ENCODE measurements at places on chromosomes 6 and 20.

DNA sequence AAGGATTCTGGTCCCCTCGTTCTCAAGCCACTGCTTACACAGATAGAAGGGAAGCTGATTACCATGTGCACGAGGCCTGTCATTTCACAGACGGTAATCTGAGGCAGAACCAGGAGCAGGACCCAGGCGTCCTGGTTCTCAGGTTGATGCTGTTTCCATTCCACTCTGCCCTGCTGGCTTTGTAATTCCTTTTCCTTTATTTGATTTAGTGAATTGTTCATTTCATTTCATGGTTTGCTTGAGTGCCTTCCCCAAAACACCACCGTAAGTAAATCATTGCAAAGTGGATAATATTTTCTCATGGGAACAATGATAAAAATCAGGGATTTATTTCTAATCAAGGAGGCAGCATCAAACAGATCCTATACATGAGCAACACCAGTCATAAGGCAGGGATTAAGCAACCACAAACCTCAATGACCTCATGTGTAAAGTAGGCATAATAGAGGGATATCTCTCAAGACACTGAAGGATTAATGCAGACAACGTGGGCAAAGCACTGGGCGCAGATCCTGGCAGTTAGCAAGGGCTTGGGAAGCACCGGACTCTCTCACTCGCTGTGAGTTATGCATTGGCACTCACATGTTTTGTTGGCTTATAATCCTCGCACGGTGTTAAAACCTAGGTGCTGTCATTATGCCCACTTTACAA, 229.5 kb upstream of the FOXQ1 start:
- no peak for DNase-seq

GRCh38 chr6:34792605-34793500, 970 bp downstream of the BLTP3A start:
- DNase-seq = peak; percentile 33

DNA sequence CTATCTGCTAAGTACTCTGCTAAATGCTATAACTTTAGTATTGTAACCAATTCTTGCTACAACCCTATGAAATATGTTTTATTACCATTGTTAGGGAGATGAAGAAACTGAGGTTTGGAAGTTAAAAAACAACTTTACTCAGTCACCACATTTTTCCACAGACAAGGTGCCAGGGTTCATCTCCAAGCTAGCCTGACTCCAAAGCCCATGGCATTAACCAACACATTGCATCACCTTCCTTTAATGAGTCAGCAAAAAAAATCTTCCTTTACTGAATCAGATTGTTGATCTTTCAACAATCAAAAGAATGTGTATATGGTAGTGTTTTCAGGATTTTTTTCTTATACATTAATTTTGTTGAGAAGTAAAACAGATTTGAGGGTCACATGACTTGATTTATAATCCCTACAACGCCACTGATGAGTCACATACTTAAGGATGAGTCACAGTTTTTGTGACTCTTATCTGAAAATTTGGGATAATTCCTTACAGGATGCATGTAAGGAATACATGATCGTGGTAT, 41.5 kb downstream of the MAN1A1 start:
- DNase-seq = no peak

DNA sequence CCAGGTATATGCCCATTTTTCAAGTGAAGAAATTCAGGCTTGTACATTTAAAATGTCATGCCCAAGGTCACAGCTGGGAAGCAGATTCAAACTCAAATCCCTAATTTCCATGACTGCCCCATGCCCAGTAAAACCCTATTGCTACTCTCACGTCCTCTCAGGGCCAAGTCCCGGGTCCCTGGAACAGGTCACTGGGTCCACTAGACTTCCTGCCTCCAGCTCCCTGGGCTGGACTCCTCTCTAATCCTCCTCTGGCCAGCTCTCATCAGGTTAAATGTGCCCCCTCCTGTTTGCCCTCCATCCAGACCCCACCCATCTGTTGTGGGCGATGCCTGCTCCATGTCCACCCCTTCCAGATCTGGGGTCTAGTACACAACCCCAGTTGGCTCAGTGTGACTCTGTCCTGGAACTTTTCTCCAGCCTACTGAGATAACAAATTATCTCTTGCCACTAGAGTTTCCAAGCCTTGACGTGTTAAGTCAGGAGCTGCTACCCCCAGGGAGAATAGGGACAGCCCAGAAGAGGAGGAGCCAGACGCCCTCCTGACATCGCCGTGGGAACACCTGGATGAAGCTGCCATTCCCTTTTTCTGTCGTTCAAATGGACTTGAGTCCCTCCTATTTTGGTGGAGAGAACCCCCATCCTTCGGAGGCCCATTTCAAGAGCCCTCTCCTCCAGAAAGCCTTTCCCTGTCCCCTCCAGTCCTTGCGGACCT, 3.7 kb upstream of the SPDEF start:
- DNase-seq = no peak

GRCh38 chr6:138500045-138500665, 861 bp upstream of the NHSL1 start:
- DNase-seq = no peak

- DNase-seq = no peak
Measured at GRCh38 chr6:132877003-132877402, 62.6 kb downstream of the RPS12 start.

- DNase-seq = no peak
Measured at GRCh38 chr6:66926060-66926459, 1219.0 kb upstream of the EYS start.

DNA sequence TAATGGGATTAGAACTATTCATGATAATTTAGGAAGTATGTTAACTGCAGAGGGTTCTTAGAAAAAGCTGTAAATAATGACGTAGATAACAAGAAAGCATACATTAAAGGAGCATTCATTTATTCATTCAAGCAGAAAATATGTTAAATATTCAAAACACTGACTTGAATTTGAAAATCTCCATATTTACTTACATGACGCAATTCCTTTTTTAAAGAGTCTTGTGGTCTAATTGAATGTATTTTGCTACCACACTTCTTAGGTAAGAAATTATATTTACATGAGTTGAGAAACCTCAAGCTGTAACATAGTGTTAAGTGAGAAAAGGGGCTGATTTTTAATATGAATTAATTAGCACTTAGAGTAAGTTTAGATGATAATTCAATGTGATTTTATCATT, 38.9 kb upstream of the NKAIN2 start:
- no peak for DNase-seq

DNA sequence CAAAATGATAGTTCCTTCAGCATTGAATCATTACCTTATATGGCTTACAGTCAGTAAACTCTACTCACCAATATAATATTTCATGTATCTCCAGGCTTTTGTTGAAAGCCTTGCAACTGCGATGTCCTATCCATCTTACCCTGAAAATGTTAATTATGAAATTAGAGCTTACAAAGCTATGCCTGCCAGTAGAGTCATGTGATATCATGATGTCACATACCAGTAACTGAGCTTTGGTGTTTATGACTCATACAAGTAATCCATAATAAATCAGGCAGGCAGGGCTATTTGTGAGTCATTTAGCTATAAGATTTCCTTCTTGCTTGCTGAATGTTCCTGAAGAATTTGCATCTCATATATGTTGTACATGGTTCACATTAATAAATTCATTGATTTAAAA, 44.9 kb upstream of the FAM83B start:
- no peak for DNase-seq

GRCh38 chr6:143549221-143549948, 37.9 kb upstream of the FUCA2 start:
- DNase-seq = no peak

GRCh38 chr6:167098825-167099225, 24.1 kb upstream of the CCR6 start:
- no peak for DNase-seq

DNA sequence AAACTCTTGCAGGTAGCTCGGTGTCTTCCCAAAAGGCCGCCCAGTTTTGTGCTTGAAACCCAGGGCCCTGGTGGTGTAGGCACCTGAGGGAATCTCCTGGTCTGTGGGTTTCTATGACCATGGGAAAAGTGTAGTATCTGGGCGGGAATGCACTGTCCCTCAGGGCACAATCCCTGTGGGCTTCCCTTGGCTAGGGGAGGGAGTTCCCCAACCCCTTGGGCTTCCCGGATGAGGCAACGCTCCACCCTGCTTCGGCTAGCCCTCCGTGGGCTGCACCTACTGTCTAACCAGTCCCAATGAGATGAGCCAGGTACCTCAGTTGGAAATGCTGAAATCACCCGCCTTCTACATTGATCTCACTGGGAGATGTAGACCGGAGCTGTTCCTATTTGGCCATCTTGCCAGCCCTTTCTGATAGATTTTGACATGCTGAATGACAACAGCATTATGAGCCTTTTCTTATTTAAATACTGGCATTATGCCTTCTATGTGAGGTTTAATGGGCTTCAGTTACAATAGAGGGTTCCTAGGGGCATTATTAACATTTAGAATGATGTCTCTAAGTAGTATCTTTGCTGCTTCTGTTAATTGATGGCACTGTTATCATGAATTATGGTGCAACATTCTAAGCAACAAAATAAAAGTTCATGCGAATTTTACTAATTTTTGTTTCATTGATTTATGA, 133.7 kb upstream of the FLRT3 start:
- DNase-seq = no peak

DNA sequence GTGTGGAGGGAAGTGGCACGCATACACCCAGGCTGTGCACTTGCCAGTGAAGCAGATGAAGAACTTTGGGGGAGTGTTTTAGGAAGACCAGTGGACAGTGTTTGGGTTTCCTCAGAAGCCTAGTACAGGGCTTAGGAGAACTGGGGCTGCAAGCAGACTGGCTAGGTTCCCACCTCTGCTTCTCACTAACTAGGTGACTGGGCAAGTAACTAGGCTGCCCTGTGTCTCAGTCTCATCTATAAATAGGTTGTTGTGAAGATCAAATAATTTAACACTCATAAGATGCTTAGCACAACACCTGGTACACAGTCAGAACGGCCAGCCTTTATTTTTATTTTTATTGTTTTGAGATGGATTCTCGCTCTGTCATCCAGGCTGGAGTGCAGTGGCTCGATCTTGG, 312.1 kb downstream of the CDH26 start:
- DNase-seq = no peak

- peak; percentile 10 for DNase-seq
Measured at GRCh38 chr20:58714923-58715351, 22.3 kb downstream of the NPEPL1 start.

GRCh38 chr20:517221-517620, 26.4 kb downstream of the CSNK2A1 start:
- no peak for DNase-seq

DNA sequence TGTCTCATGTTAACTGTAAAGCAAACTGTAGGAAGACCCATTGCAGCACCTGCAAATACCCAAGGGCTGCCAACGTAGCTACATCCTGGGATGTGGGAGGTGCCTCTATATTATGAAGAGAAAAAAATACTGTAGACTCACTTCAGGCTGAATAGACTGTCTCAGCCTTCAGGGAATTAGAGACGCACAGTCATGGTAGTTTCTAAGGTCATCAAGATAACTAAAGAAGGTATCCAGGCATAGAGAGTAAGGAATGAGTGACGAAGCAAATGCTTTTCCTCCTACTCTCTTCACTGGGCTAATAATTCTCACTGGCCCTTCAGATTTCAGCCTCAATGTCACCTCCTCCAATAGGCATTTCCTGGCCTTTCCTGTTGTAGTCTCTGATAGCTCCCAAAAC, 121.6 kb upstream of the ECI2 start:
- DNase-seq = no peak

DNA sequence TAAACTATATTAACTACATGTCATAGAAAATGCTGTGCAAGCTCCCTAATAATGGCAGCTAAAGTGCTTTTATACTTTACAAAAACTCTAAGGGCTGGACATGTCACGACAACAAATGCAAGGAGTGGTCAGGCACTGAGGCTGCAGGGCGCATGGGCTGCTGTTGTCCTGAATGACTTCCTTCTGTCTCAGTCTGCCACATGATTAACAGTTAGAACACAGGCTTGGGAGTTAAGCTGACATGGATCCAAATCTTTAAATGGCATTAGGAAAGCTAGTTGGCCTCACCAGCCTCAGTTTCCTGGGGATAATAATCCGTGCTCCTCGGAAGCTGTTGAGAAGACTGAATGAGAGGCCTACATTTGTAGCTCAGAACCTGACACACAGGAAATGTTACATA, 57.4 kb downstream of the PREP start:
- no peak for DNase-seq

GRCh38 chr6:22146931-22147701, 149.7 kb downstream of the PRL start:
- peak; percentile 39 for DNase-seq

DNA sequence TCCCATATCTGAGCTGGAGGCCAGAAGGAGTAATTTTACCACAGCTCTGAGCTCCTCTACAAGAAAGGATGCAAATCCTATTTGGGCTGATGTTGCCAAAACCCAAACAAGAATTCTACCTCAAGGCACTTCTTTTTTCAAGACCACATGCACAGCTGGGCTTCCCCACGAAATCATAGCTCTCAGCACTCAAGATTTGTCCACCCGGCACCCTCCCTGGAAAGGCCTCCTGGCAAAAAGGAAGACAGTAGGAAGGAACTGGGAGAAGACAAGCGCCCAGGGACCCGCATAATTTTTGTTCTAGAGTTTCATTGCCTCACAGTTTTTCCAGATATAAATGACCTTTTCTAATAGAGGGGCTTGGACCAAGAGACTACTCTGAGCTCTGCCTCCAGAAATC, 90.5 kb downstream of the BANF2 start:
- no peak for DNase-seq

GRCh38 chr6:79614326-79615305, 16.5 kb upstream of the SH3BGRL2 start:
- DNase-seq = no peak

- no peak for DNase-seq
Measured at GRCh38 chr6:148309301-148309700, 33.3 kb upstream of the SASH1 start.

GRCh38 chr6:24273096-24273870, 84.6 kb downstream of the DCDC2 start:
- DNase-seq = no peak

DNA sequence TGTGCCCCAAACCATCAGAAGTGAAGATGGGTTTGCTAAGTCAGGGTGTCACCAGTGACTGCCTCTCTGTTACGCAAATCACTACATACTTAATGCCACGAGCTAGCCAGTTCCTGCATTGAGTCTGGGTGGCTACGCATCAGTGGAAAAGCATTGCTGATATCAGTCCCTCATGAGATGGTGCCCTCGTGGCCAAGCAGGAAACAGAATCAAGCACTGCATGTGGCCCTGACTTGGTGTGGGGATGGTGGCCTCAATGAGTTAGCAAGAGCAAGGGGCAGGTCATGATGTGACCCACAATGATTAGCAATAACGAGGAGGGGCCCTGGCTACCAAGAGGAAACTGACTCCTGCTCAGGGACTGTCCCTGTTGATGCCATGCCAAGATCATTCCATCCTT, 51.6 kb upstream of the FNDC1 start:
- no peak for DNase-seq

- no peak for DNase-seq
Measured at GRCh38 chr20:60892095-60892813, 359.8 kb upstream of the CDH4 start.

- DNase-seq = no peak
Measured at GRCh38 chr6:136347847-136348246, 58.2 kb upstream of the BCLAF1 start.

DNA sequence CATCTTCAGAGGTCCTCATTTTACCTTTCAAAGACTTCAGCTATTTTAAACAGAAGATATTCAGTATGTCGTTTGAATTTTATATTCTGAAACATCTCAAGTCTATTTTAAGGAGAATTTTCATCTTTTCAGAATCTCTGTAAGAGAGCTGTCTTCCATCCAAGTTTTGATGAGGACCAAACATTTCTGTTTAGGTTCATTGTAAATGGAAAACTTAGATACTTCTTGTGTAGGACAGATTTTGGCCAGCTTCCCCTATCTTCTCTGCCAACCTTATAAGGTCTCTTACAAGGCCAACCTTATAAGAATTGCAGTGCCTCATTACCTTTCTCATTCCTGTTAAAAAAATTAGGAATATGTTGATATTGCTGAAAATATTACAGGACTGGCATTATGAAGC, 88.1 kb downstream of the AKAP7 start:
- DNase-seq = no peak

Measured in right cardiac atrium (tissue), 5 donors.